GM03348 (cell line): ENCODE measurements at places on chromosomes 2 and 18.
A peak's percentile ranks its signal among the peaks of the same experiment; 100 is the strongest.

DNA sequence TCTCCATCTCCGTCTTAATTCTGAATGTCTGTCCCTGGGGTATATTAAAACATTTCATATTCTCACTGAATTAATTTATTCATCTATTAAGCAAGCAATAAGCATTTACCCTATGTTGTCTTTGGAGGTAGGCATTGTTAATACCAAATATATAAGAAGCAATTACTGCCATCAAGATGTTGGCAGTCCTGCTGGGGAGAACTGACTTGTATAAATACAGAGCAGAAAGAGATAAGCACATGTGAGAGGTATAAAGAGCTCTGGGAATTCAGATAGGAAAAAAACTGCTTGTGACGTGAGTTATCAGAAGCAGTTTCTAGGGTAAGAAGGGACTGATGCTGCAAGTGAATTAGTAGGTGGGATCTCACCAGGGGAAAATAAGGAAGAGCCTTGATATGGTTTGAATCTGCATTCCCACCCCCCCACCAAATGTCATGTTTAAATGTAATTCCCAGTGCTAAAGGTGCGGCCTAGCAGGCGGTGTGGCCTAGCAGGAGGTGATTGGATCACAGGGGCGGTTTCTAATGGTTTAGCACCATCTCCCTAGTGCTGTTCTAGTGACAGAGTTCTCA lies 286.8 kb downstream of the RAD51AP2 start:
- DNase-seq = no peak

DNA sequence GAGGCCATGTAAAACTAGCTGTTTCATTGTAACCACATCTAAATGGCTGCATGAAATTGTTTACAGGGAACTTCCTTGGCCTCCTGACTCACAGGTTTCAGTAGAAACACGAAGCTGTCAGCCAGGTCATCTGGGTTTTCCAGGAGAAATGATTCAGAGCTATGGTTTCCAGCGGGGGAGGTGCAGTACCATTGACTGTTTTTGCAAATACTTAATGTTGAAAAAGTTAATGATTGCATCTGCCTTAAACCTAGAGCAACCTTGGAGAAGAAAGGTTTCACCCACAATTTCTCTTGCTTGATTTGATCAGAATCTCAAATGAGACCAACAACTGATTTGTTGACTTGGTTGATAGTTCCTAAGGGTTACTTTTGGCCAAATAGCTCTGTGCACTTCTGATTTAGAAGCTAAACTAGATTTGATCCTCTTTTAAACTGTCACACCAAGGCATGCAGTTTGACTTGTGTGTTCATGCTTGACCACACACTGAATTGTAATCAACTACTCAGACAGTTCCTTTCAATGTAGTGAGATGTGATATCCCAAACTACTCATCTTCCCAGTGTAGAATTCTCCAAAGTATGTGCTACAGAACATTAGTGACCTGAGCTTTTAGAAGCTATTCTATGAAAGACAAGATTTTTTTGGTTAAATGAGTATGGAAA lies 193.5 kb upstream of the CHST9 start:
- DNase-seq = no peak

DNA sequence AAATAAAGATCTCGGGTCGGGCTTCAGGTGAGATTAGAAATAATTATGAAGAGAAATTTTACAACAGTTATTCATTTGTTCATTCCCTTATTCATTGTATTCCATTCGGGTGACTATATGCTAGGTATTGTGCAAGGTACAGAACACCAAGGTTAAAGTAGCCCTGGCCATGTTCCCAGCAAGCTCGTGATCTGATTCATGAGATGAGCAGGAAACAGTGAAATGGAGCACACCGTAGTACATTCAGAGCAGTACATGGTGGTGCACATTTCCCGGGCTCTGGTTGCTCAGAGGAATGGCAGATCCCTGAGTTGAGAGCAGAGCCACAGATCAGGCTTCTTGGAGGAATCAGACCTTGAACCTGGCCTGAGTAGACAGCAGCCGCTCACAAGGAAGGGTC lies 87.7 kb downstream of the PRKRA start:
- DNase-seq = no peak

- no peak for DNase-seq
Observed at GRCh38 chr18:3209859-3210569, 9.8 kb downstream of the MYOM1 start.

GRCh38 chr2:100821911-100822265 lies 1.9 kb downstream of the NPAS2 start:
- no peak for DNase-seq

- no peak for DNase-seq
Observed at GRCh38 chr18:49911427-49911826, 98.1 kb upstream of the ACAA2 start.

GRCh38 chr2:18253686-18254197 lies 306.7 kb downstream of the RDH14 start:
- no peak for DNase-seq

DNA sequence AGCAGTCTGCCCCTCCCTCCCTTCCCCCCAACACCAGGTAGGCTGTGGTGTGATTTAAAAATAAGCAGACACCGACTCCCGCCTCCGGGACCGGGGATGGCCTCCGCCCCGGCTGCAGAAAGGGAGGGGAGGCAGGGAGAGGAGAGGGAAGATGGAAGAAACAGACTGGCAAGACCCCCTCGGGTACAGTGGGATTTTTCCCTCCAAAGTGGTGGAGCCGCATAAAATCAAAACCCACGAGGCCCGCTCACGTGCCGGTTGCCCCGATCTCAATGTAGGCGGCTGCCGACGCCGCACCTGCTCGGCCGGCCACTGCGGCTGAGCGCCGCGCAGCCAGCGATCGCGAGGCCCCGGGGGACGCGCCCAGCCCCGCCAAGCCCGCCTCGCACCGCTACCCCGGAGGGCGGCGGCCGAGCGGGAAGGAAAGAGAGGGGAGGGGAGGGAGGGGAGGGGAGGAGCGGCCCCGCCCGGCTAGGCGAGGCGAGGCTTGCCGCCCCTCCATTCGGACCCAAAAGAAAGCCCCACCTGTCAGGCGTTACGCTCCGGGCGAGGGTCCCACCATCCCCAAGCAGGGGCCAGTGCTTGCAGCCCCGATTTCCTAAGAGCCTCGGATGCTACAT lies 811 bp downstream of the ADD2 start:
- DNase-seq = peak; percentile 33

DNA sequence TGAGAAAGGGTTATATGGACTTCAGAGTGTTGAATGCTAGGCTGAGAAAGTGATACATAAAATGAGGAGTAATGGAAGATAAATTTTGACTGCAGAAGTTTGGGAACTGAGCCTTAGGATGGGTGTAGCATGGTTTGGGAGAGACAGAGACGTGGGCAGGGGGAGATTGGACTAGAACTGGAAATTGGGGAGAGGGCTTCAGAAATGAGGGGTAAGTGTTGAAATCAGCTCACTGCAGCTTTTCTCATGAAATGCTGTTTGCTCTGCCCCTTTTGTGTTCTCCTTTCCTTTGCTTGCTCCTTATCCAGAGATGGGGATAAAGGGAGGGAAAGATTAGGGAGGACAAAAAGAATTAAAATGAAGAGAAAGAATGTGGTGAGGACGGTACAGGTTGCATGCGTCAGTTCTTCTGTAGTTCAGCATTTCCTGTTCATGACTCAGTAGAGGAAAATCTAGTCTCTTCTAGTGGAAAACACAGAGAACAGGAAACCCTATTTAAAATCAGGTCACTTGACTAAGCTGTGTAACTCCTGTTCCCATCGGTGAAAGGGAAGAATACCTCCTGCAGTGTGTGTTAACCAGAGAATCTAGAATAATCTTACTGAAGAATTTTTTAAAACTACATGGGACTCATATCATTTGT lies 105.6 kb downstream of the CRIM1 start:
- peak; percentile 60 for DNase-seq

DNA sequence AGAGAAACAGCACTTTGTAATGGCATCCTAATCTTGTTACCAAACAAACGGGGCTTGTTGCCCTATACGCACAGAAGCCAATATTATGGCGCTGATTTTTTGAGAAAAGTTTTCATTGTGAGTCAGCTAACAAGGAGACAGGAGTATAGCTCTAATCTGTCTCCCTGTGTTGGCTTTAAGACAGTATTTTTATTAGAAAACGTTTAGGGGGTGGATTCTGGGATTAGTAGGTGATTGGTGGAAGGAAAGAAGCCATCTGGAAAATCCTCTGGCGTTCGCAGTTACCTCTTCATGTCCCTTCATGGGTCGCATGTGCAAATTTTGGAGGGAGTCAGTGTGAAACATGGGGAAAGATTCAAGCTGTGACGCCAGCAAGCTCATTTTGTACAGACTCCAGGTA lies 698 bp upstream of the TMEM237 start:
- peak; percentile 20 for DNase-seq

DNA sequence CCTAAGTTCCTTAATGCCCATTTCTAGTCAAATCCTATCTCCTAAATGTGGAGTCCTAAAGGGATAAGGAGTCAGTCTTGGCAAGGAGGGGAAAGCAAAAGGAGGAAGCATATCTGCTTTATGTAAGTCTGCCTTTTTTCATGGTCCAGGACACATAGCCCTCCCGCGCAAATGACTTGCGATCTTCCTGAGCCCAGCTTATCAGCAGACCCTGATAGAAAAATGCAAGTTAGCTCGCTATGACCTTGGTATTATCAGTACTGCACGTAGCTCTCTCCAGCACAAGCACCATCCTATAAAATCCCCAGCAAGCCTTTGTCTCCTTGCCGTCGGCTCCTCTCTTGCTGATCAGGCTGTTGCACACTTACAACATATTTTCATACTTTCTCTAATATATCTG lies 281.4 kb upstream of the KCNH7 start:
- DNase-seq = no peak

GRCh38 chr2:189609423-189609816 lies 28.8 kb upstream of the SLC40A1 start:
- peak; percentile 16 for DNase-seq

- DNase-seq = no peak
Observed at GRCh38 chr2:69166812-69167468, 154.0 kb downstream of the ANTXR1 start.

DNA sequence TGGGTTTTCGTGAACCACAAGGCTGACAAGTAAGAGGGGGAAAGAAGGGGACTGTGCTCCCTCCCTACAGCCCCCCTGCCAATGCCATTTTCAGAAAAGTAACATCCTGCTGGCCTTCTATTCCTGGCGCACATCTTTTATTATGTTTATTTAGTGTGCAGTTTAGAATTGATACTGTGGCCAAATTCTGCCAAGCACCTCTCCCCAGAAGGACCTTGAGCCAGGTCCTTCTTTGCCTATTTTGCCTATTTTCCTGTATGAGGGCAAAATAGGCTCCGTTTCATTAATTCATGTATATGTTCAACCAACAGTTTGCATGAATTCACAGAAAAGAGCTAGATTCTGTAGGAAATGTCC lies 136.0 kb downstream of the MYO3B start:
- DNase-seq = no peak

GRCh38 chr2:14148216-14148615 lies 484.3 kb upstream of the LRATD1 start:
- no peak for DNase-seq

GRCh38 chr2:34365932-34366331 lies 766.8 kb upstream of the FAM98A start:
- DNase-seq = no peak

DNA sequence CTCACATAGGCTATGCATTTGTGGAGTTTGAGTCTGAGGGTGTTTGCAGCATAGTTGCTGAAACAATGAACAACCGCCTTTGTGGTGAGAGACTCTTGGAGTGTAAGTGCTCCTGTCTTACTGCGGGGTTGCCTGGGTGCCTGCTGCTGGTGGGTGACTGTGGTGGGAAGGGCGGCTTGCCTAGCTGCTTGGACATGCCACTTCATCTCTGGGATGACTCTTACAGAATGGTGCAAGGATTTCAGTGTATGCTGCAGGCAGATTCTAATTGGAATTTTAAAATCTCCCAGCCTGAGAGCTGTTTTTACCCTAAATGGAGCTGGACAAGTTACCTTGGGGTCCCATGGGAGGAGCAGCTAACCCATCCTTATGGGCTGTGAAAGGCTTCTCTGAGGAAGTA lies 50.1 kb downstream of the CYP27C1 start:
- DNase-seq = no peak

DNA sequence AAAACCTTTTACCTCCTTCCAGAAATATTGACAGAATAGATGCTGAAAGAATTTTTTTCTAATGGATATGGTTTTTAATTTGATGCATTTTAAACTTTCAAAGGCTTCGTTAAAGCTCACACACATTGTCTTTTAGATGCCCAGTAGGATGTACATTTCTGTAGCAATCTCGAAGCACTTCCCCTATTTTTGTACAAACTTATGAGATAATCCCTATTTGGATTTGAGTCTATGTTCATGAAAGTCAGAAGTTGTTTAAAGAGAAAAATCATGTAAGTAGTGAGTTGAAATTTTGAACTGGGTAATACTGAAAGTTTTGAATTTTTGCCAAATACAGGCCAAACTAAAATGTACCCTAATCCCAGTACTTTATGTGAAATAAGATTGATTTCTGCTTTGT lies 38.1 kb upstream of the MMADHC start:
- no peak for DNase-seq

DNA sequence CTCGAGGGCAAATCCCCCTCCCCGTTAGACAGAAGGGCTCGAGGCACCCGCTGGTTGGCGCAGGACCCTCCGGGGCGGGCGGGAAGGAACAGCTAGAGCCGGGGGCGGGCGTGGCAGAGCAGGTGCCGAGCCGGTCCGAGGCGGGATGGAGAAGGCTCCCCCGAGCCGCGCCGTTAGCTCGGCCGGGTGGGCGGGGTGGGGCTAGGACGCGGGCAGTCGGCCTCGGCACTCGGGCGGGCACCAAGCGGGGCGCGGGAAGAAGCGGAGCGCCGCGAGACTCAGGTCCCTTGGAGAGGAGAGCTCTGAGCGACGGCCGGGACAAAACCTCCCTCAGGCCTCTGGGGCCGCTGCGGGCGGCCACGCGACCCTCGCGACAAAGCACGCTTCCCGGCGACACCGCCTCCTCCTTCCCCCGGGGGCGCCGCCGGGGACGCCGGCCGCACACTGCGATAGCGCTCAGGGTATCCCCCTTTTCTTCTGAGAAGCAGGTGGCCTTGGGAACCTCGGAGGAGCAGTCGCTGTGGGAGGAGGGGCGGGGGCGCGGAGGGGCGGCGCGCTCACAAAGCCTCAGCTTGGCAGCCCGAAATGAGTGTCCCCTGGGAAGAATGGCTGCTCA lies 721 bp downstream of the FHOD3 start:
- peak; percentile 67 for DNase-seq

GRCh38 chr2:132478461-132479105 lies 62.0 kb downstream of the GPR39 start:
- DNase-seq = no peak

DNA sequence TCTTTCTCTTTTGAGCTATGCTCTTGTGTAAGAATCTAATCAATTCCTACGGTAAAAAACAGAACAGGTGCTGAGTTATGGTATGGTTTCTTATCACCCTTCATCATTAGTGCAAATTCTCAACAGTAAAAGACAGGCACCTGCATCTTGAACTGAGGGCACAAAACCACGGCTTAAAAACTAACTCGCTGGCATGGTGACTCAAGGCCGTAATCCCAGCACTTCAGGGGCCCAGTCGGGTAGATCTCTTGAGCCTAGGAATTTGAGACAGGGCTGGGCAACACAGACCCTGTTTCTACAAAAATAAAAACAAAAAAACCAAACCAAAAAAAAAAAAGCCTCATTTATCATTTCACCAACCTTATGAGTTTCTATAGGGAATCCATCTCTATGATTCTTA lies 33.3 kb downstream of the THAP4 start:
- DNase-seq = no peak

- peak; percentile 52 for DNase-seq
Observed at GRCh38 chr2:96815326-96816126, 542 bp upstream of the CNNM3 start.

GRCh38 chr2:143926736-143927135 lies 593.2 kb downstream of the ZEB2 start:
- DNase-seq = no peak
